GM04504 (cell line): ENCODE measurements at places on chromosomes 7 and 10.

GRCh38 chr10:11677480-11677879 is 64.7 kb upstream of the ECHDC3 start:
- no peak for DNase-seq

DNA sequence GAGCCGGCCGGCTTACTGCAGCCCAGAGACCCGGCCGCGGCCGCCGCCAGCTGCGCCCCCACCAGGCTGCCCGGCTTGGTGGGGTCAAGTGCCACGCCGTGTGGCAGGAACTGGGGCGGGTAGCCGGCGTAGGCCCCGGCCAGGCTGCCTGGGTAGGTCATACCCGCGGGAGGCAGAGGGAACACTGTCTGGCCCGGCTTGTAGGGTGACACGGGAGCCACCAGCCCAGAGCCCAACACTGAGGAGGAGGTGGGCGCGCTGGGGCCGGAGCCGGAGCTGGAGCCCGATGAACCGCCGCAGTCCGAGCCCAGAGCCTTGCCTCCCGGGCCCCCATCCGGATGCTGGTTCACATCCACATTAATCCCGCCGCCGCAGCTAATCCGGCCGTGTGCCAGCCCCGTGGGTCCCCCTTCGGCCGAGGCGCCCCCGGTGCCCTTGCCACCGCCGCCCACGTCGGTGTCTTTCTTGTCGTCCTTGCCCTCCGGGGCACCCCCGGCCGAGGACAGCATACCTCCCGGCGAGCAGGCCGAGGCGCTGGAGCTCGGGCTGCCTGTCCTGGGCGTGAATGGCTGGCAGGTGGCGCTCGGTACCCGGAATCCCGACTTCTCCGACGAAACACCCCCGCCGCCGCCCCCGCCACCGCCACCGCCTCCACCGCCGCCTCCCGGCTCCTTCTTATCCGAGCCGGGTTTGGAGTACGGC is 2.0 kb downstream of the ZNF503 start:
- DNase-seq: peak; percentile 49

GRCh38 chr10:96263669-96264068 is 7.7 kb downstream of the BLNK start:
- DNase-seq: no peak

GRCh38 chr10:23694446-23694920 is 255.6 kb downstream of the OTUD1 start:
- DNase-seq: no peak

DNA sequence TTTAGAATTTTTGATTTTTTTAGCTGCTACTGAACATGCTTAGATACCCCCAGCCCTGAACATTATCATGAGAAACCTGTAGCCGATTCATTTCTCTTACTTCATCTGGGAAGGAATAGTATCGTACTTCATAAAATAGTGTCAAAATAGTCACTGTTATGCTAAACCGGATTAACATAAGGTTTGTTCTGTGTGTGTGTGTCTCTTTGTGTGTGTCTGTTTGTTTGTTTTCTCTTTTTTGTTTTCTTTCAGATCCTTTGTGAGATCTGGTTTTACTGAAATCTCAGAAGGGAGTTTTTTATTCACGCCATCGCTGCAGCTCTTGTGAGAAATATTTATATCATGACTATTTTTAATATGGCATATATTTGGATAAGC is 761 bp downstream of the LGI1 start:
- DNase-seq: no peak

DNA sequence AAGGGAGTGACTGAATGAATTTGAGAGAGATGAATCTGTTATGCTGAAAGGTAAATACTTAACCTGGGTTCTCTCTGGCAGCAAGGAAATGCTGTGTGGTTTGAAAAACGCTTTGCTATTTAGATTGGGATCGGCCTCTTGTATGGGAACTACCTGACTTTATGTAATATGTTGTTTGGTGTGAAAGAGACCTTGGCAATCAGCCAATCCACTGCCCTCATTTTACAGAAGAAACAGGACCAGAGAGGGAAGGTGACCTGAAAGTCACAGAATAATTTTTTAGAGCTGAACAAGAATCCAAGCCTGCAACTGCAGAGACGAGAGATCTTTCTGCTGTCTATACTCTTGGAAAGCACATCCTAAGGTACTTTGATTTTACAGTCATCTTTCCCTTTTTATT is 1.0 kb downstream of the BUD31 start:
- no peak for DNase-seq

DNA sequence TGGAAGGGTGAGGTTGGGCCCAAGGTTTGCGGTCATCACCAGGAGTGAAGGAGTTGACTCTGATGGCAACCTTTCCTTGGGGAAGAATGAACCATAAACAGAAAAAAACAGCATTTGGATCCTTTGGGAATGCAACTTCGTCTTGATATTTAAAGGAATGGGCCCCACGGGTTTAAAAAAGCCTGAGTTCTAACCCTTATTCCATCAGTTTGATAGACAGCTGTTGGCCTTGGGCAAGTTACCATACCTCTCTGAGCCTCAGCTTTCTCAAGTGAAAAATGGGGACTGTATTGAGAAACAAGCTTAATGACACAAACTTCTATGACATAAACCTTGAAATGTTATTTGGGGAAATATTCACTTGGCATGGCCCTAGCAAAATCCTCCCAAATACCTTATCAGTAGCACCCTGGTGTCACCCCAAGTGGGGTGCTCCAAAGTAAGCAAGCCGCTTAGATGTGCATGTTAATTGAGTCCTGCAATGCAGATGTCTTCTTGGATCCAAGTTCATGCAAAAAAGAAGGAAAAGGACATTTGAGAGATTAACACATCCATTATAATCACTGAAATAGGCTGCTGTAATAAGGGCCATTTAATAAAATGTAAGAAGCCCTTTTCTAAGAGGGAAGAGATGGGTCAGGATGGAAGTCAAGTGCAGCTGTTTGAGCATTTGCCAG is 13.8 kb downstream of the MXI1 start:
- DNase-seq: no peak

DNA sequence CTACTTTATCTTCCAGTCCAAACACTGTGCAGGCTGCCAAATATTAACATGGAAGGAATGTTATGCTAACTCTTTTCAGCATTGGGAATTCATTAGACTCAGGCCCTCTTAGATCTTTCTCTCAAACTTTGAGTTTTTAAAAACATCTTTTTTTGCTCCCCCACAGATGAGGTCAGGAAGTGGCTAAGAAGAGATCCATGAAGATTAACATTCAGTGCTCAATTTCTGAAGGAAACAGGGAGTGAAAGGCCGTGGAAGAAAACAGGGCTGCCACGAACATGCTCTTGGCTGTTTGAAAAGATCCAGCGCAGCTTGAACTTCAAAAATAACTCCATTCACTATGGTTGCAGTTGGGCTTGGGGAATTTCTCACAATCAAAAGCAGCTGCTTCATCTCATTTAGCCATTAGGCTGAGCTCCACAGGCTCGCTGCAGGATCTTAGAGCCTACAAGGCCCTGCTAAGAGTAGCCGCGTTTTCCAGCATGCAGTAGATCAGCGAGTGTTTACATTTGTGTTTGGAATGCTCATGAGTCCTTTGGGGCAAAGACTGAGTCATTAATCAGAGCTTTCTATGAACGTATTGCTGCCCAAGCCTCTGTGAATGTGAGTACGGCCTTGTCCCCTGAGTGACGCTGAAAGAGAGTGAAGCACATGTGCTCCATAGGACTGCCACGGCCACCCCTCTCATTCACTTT is 41.2 kb upstream of the TNS3 start:
- peak; percentile 78 for DNase-seq

GRCh38 chr7:155994279-155994811 is 182.1 kb upstream of the SHH start:
- no peak for DNase-seq

- DNase-seq: no peak
These were observed 39.5 kb downstream of the TACR2 start for GRCh38 chr10:69377191-69377590.

GRCh38 chr10:74855027-74855426 is 28.6 kb downstream of the KAT6B start:
- DNase-seq: no peak

GRCh38 chr10:119595134-119595675 is 1.6 kb downstream of the TIAL1 start:
- no peak for DNase-seq

DNA sequence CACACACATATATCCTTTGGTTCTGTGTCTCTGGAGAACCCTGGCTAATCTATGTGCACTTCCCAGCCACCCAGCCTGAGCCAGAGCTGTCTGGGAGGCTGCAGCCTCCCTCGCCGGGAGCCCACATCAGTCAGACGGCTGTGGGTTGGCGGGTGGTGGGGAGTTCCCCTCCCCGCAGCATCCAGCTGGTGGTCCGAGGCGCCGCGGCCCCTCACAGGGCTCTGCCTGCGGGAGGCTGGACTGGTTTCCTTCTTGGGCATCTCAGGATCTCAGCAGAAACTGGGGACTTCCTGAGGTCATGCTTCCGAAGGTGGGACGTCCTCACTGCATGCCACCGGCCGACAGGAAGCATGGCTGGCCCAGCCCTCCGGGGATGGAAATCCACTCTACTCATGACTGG is 22.0 kb upstream of the PSMG3 start:
- DNase-seq: no peak
